ENCODE measurements at places on chromosomes 6 and 20.

- DNase-seq = no peak
These were observed 1038.4 kb downstream of the EPHA7 start for GRCh38 chr6:92380803-92381601.

DNA sequence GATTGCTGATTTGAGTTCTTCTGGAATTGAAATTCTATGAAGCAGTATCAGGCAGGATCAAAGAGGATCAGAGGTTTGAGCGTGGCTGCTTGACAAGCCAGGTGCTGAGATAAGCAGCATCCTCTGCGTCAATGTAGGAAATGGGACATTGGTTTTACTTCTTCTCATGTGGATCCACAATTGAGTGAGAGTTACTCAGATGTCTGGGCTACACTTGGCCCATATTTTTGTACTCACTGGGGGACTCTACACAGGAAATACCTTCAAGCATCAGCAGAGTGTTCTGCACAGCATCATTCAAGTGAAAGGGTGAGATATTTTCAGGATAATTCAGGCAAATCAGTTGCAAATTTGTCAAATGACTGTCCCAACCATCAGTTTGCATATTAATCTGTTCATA, 613.9 kb upstream of the ARID1B start:
- DNase-seq = no peak

GRCh38 chr6:31349301-31349700, 7.7 kb downstream of the HLA-B start:
- no peak for DNase-seq

DNA sequence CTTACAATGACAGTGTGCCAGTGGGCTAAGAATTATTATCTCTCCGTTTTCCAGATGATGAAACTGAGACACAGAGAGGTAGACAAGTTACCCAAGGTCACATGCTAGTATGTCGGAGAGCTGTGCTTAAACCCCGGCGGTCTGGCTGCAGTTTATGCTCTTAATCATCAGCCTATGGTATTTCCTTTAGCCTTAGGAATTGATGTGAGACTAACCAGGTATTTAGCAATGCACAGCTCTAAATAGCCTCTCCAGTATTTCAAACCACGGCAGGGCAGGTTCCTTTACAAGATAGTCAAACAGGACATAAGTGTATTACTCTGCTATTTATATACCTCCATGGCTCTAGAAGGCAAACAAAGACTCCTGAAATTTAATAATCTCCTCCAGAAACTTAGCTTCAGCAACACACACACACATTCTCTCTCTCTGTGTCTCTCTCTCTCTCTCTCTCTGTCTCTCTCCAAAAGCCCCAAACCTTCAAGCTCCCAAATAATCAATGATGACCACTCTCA, 142.0 kb upstream of the ZNF217 start:
- DNase-seq = no peak

DNA sequence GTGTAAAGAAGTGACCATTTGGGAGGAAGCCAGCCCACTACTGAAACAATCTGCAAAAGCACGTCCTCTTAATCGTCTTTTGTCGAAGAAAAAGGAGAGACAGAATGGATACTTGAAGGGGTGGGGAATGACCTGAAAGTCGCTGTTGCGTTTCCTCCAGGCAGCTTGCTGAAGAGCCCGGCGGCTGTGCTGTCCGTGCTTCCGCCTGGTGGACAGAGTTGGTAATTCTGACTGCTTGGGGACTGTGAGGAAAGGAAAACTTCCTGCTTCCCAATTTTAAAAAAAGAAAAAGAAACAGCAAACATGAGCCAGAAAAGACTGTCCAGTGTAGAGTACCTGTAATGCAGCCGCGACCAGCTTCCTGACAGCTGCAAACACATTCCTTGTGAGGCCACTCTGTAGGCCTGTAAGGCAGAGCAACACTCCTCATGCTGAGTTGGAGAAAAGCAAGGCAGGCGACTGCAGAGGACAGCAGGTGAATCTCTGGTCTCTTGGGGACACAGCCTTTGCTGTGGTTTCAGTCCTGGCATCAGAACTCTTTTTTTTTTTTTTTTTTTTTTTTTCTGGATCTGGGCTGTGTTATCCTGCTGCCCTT, 251.1 kb upstream of the TBX18 start:
- DNase-seq = no peak

GRCh38 chr20:18397030-18397429, 69.8 kb downstream of the DZANK1 start:
- DNase-seq = no peak

DNA sequence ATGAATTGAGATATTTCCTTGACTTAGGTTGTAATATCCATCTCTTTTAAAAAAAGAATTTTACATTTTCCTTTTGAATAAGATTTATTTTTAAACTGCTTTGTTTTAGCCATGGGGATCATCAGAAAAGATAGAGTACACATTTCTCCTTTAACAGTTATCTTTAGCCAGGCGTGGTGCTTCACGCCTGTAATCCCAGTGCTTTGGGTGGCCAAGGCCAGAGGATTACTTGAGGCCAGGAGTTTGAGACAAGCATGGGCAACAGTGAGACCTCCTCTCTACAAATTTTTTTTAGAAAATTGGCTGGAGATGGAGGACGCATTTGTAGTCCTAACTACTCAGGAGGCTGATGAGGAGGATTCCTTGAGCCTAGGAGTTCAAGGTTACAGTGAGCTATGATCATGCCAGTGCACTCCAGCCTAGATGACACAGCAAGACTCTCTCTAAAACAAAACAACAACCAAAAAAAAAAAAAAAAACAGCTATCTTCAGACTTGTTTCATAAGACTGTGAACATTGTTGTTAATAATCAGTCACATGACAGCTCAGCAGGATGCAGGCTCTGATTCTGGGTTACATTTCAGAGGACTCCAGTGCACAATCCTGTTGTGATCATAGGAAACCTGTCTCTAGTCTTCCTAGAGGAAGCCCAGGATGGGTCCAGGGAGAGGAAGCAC, 2.0 kb upstream of the SLC17A3 start:
- DNase-seq = no peak

- DNase-seq = peak; percentile 52
These were observed 60.2 kb downstream of the GCLC start for GRCh38 chr6:53484476-53485280.

- DNase-seq = no peak
These were observed 127.1 kb downstream of the MYO6 start for GRCh38 chr6:75876152-75876551.

GRCh38 chr6:146968041-146968760, 236.0 kb upstream of the STXBP5 start:
- DNase-seq = no peak

- no peak for DNase-seq
These were observed 33.3 kb upstream of the TGM2 start for GRCh38 chr20:38198238-38198861.

DNA sequence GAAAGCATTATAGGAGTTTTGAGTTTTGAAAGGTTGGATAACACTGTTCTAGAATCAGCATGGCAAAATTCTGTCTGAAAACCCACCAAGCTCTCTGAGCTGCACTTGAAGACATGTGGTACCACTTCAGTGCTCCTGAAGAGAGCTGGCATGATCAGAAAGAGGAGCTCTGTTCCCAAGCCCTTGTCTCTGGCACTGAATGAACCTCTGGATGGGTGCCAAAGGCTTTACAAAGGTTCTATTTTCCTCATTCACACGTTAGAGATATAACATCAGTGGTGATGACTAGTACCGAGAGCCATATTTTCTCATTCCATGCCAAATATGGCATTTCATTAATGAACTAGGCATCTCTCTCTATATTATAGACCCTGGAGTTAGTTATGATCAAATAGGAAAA, 301.8 kb upstream of the ID4 start:
- no peak for DNase-seq

- no peak for DNase-seq
These were observed 1348.2 kb upstream of the GJE1 start for GRCh38 chr6:140784573-140784972.

DNA sequence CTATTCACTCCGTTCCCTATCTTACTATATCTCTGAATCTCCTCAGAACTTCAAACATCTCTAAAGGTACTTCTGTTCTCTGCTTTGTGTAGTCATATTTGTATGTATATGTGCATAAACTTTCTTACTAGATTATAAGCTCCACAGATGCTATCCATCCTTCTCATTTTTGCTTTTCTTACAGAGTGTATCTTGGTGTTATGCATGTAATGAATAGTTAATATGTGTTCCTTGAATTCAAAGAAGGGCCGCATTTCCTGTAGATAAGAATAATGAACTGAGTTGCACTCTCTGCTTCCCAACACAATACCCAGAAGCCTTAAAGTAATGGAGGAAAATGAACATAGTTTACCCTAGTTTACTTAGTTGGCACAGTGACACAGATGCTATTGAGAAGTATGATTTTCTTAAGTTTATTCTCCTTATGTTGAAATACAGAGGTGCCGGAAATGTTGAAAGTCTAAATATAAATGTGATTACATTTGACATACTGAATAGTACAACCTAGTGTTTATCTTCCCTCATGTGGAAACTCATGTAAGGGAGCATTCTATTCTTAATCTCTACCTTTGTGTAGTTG, 6.0 kb downstream of the NUS1 start:
- no peak for DNase-seq

- DNase-seq = no peak
These were observed 770 bp downstream of the TCF19 start for GRCh38 chr6:31158863-31159855.

- DNase-seq = no peak
These were observed 157.6 kb upstream of the INSM1 start for GRCh38 chr20:20210327-20210726.

DNA sequence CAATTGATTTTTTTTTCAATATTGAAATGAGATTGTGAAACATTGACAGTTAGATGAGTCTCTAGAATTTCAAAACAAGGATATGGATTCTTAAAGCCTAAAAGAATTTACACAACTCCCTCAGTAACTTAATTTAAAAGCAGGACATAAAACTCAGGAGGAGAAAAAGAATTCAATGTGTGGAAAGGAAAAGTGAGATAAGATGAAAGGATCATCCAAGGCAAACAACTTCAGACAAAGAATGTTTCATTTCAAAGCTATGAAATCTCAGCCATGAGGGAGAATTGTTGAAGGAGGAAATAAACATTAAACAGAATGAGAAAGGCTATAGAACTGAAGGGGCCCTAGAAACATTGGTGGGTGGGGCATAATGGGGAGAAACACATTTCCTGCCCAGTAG, 191.7 kb upstream of the NOX3 start:
- no peak for DNase-seq

GRCh38 chr6:3561725-3562124, 104.9 kb upstream of the SLC22A23 start:
- no peak for DNase-seq

All from stimulated activated CD8-positive, alpha-beta memory T cell treated with anti-CD3 and anti-CD28 coated beads, Interleukin-7, amount 100 ng/mL, for 24 hours (primary cell).